M059J (cell line): ENCODE measurements at places on chromosomes 1 and 21. TPM values are rescaled to one million over a fixed set of nuclear protein-coding genes. Genes with fewer than 3 reads are reported as not detected.

Gene FCRL4
- total RNA-seq = not detected in 2 replicates

Gene PHGDH
- 35.5 and 52.1 TPM in 2 replicates for total RNA-seq

- DNase-seq = no peak
Measured at GRCh38 chr21:36684957-36685714, 13.8 kb upstream of the SIM2 start.

DNA sequence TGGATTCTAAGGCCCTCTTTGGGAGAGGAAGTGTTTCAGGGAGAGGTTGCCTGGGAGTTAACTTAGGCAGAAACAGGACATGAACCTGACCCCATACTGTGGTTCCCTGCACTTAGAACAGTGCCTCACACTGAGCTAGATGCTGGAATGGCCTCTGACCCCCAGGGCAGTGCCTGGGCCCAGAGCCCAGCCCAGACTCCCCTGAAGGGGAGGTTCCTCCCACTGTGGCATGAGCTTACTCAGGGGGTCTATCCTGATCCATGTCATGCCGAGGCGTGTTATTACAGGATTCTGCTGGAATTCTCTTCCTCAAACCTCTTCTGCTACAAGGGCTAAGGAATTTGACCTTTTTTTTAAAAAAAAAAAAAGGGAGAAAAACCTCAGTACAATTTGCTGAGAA is 72.2 kb downstream of the MRPL37 start:
- DNase-seq = no peak

GRCh38 chr1:90948301-90948700 is 73.5 kb downstream of the ZNF644 start:
- no peak for DNase-seq

GRCh38 chr1:17586172-17586964 is 46.9 kb downstream of the ARHGEF10L start:
- DNase-seq = peak; percentile 84

DNA sequence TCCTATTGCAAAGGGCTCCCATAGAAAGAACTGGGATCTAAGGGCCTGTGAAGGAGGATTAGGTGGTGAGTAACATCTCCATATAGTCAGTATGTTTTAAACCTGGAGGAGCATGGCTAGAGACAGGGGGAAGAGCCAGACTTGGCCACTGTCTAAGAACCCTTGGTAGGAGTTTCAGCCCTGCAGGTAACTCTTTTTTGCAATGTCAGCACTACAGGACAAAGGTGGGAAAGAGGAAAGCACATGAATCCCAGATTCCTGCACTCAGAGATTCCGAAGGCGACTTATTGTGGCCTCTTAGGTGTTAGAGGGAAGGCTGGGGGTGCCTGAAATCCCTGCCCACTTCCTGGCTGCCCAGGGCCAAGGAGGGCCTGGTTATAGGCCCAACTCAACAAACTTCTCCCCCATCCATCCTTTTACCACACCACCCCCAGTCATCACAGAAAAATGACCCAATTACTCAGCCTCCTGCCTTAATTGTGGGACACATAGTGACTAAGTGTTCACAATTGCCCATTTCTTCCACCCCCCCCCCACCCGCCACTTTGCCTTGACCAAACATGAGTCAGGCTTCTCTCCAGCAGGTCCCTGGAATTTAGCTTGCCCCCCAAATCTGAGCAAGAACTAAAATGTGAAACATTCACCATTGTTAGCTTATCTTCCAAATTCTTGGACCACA is 1.9 kb upstream of the NTNG1 start:
- peak; percentile 93 for DNase-seq

DNA sequence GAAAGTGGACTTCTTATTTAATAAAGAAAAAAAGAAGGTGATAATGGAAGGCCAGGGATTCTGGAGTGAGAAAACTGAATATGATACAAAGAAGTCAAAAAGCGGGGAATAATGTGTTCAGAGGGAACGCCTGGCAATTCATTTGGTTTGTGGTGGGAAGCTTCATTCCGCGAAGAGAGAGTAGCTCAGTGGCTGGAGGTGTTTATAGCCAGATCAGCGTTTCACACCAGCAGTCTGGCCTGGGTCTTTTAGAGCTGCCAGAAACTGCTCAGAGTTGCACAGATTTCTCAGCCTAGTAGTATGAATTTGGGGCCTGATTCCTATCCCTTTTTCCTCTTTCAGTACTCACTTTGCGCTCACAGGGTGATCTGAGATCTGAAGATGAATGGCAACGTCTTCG is 67.8 kb upstream of the IPO9 start:
- no peak for DNase-seq

DNA sequence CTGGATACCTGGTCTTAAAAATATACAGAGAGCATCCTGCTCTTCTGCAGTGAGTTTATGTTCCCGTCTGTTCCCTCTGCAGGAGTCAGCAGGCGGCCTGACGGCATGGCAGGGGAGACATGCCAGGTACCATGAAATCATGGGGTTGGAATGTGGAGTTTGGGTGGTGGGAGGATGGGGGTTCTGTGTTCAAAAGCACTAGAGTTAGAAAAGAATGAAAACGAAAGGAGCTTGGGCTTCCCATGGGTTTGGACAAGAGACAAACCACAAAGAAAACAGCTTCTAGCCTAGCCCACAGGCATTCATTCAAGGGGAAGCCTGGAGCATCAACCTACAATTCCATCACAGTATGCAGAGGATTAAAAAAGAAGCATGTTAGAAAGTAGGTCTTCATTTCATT is 59.9 kb downstream of the WARS2 start:
- DNase-seq = peak; percentile 96

DNA sequence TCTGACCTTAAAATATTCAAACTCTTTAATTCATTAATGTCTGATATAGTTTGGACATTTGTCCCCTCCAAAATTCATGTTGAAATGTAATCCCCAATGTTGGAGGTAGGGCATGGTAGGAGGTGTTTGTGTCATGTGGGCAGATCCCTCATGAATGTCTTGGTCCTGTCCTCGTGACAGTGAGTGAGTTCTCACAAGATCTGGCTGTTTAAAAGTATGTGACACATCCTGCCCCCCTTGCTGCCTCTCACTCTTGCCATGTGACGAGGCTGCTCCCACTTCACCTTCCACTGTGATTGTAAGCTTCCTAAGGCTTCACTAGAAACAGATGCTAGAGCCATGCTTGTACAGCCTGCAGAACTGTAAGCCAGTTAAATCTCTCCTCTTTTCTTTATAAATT is 21.3 kb upstream of the FBXO28 start:
- DNase-seq = no peak

- peak; percentile 63 for DNase-seq
Measured at GRCh38 chr1:41918450-41919043, at the start of gene HIVEP3. TSS of gene HIVEP3 (minus strand) at chr1:41918922.

DNA sequence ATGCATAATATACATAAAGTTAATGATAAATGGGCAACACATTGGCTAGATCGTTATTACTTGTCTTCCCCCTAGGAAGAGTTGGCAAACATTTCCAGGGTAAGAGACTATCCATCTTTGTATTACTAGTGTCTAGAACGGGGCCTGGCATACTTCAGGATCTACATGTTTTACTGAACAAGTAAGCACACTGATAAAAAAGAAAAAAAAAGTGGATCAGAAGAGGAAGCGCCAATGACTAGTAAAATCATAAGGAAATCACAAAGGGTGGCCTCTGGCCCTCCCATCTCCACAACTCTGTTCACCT is 482 bp downstream of the TM2D1 start:
- peak; percentile 7 for DNase-seq

DNA sequence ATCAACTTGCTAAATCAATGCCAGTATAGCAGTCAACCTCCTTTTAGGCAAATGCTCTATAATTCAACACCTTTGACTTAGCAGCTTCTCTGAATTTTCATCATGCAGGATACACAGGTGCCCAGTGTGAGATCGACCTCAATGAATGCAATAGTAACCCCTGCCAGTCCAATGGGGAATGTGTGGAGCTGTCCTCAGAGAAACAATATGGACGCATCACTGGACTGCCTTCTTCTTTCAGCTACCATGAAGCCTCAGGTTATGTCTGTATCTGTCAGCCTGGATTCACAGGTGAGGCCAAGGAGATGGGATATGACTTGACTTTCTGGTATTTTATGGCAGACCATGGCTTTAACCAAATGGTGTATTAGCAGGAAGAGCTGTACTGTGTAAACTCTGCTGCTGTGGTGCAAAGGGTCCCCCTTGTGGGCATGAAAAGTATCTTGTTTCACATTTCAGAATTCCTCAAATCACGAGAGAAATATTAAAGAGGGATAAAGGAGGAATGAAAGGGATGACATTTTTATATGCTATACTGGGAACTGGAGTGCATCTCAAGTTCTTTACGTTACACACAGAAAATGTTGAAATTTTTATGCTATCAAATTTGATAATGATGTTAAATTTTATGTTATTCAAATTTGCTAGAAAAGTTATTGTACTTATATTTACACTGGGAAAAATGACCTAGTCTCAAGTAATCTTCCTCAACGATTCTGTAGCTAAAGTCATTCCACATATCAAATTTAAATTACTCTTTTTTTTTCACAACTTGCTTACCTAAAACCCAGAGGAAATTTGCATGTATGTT is 88.9 kb downstream of the CRB1 start:
- DNase-seq = peak; percentile 72

DNA sequence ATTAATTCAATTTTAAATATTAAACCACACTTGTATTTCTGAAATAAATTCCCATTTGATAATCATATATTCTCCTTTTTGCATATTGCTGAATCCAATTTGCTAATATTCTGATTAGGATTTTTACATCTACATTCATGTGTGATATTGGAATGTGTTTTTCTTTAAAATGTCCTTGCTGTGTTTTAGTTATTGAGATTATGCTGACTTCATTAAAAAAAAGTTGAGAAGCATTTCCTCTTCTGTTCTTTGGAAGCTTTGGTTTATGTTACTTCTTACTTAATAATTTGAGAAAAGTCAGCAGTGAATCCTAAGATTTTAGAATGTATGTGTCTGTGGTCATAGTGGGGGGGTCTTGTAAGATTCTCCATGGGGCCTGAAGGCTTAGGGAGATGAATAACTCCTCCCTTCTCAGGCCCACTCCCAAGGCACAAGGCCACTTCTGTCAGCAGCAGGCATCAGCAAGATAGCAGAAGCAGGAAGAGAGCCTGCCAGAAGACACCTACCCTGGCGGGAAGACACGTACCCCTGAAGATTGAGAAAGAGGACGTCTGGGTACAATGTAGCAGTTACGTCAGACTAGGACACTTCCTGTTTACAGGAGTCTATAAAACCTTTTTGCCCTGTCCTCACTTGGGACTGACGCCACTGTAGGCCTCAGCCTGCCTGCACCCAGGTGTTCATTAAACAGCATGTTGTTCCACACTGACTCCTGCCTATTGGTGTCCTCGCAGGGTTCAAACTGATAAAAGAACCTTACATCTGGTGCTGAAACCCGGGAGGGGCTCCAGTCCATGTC is 56.9 kb downstream of the ODF2L start:
- no peak for DNase-seq

- DNase-seq = peak; percentile 55
Measured at GRCh38 chr1:109514846-109515245, 5.3 kb upstream of the AMIGO1 start.

- no peak for DNase-seq
Measured at GRCh38 chr1:101147381-101147780, 89.4 kb upstream of the S1PR1 start.

DNA sequence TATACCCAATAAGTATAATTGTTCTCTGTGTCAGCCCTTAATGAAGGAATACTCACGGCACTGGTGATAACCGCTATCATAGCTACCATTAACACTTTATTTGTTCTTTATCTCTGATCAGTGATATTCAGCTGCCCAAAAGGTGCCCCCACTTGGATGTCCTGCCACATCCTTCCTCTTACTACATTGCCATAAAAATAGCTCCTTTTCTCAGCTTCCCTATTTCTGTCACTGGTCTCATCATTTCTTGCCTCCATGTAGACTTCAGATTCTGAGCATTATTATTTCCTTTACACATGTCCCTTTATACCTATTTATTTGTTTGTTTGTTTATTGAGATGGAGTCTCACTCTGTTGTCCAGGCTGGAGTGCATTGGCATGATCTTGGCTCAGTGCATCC is 2.7 kb upstream of the RAB29 start:
- DNase-seq = no peak

DNA sequence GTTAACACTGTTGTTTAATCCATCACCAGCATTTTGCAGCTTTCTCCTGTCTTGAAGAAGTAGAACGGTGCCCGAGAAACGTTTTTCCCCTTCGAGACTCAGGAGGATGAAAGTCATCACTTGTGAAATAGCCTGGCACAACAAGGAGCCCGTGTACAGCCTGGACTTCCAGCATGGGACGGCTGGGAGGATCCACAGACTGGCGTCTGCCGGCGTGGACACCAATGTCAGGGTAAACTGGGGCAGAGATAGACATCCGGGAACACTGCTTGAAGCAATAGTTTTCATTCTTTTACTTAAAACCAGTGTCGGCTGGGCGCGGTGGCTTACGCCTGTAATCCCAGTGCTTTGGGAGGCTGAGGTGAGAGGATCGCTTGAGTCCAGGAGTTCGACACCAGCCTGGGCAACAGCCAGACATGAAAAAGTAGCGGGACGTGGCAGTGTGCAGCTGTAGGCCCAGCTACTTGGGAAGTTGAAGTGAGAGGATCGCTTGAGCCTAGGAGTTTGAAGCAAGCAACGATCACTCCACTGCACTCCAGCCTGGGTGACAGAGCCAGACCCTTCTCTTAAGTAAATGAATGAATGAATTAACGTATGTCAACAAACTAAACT is 945 bp downstream of the CHAF1B start:
- no peak for DNase-seq
